WTC11 (cell line): ENCODE measurements at places on chromosomes 1 and 21. TPM values are rescaled to one million over a fixed set of nuclear protein-coding genes. Genes with fewer than 3 reads are reported as not detected.

GRCh38 chr1:218658269-218658668 lies 313.1 kb downstream of the TGFB2 start:
- peaks cover 7% of the 10 kb centered on the region for H3K4me1 ChIP-seq
- H3K4me3 ChIP-seq, result no peak overlapping the region
- no peak for DNase-seq
- no peaks in the 10 kb centered on the region for H3K36me3 ChIP-seq
- no peaks in the 10 kb centered on the region for H3K27me3 ChIP-seq

DNA sequence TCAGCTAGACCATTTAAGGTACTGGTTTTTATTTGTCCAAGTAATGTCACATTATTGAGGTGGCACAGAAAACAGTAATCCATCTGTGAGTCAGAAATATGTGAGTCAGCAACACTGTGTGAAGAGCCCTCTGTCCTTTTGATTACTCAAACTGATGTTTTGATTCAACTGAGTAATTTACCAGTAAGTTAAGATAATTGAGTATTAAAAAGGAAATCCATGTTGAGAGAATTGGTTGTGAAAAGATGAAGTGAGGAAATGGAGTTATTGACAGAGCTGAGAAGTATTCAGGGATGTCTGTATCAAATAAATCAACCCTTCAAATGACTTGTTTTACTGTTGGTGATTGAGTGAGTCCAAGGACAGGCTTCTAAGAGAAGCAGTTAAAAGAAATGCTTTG lies 302.7 kb upstream of the SGIP1 start:
- H3K27me3 ChIP-seq, result no peaks in the 10 kb centered on the region
- no peak for DNase-seq
- H3K27ac ChIP-seq, result no peak overlapping the region
- no peak overlapping the region for H3K4me3 ChIP-seq
- H3K4me1 ChIP-seq, result peaks cover 18% of the 10 kb centered on the region
- no peaks in the 10 kb centered on the region for H3K36me3 ChIP-seq

DNA sequence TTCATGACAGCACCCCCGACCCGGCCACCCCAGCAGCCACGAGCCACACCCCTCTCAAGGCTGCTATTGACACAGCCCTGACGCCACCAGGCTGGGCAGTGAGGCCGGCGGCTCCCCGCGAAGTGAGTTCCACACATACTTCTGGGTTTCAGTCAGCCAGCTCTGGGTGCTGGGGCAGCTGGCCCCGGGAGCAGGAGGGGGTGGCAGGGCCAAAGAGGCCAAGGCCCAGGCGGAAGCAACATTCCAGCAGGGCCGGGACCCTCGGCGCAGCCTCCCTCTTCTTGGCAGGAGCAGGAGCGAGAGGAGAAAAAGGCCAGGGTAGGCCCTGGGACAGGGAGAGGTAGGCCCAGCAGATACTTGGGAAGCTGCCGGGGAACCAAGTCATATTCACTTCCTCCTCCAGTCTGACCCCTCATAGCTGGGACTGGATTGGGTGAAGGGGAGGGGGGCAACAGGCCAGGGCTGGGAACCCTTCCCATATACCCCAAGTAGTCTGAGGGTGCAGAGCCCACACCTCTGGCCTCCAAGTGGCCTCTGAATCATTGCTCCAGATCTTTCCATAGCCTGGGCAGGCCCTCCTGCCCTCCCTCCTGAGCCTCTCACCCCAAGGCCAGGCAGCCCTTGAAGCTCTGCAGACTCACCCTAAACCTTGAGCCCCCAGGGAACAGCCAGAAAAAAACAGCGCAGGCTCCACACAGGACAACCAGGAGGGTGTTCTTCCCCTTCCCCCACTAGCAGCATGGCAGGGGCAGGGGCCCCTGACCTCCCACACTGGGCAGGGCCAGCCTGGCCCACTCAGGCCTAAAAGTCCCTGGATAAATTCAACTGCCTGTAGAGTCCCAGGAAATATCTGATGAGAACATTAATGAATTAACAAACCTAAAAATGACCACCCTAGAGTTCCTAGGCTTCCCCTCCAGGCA lies 5.7 kb downstream of the HSPG2 start:
- H3K36me3 ChIP-seq, result peaks cover 6% of the 10 kb centered on the region; the same call in 1 of the 2 replicates
- no peak overlapping the region for H3K4me3 ChIP-seq
- DNase-seq, result no peak

The NIPAL3 gene
- 11.2 to 11.3 TPM (median 11.2 TPM) in 3 replicates for total RNA-seq

DNA sequence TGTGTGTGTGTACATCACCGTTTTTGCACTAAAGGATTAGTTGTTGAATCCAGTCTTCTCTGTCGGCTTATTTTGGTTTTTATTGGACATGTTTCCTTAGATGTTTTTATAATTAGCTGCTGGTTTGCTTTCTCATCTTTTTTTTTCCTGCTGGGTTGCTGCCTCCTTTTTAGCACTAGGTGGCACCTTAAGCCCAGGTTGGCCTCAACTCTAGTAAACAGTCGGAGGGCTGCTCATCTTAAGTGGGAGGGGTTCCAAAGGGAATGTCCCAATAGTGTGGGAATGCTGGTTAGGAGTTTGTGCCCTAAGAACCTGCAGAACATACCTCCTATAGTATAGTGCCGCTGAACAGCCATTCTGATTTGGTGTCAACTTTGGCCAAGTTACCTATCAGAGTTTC lies 570.1 kb upstream of the CXADR start:
- peaks cover 8% of the 10 kb centered on the region; the same call in 1 of the 2 replicates for H3K36me3 ChIP-seq
- no peaks in the 10 kb centered on the region for H3K27me3 ChIP-seq
- H3K27ac ChIP-seq, result no peak overlapping the region
- H3K4me3 ChIP-seq, result no peak overlapping the region
- peak; percentile 50 for DNase-seq

DNA sequence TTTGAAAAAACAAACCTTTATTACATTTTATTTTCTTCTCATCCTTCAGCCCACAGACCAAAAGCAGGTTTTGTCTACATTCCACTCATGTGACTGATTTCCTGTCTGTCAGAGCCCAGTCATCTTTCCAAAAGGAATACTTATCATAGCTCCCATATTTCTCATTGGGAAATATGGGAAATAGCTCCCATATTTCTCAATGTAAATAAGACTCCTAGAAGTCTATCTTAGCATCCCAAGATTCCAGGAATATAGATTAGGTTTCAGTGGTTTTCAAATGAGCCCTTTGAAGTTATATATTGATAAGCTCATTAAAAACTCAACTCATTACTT lies 19.1 kb upstream of the NRDC start:
- no peaks in the 10 kb centered on the region for H3K36me3 ChIP-seq
- H3K4me1 ChIP-seq, result peaks cover 4% of the 10 kb centered on the region
- peaks cover 4% of the 10 kb centered on the region for H3K27me3 ChIP-seq
- no peak overlapping the region for H3K4me3 ChIP-seq

- H3K4me3 ChIP-seq, result no peak overlapping the region
- no peaks in the 10 kb centered on the region for H3K27me3 ChIP-seq
- H3K4me1 ChIP-seq, result no peaks in the 10 kb centered on the region
- no peak overlapping the region for H3K27ac ChIP-seq
- peaks cover 38% of the 10 kb centered on the region for H3K36me3 ChIP-seq
Measured at GRCh38 chr21:46562964-46563607, 41.8 kb downstream of the S100B start.

GRCh38 chr1:212618466-212619210 lies 10.1 kb downstream of the ATF3 start:
- peaks cover 49% of the 10 kb centered on the region for H3K36me3 ChIP-seq
- H3K27me3 ChIP-seq, result no peaks in the 10 kb centered on the region
- no peak for DNase-seq
- no peak overlapping the region for H3K4me3 ChIP-seq

- no peak overlapping the region for H3K4me3 ChIP-seq
- DNase-seq, result no peak
- H3K27me3 ChIP-seq, result no peaks in the 10 kb centered on the region
- peaks cover 28% of the 10 kb centered on the region for H3K36me3 ChIP-seq
- peaks cover 19% of the 10 kb centered on the region for H3K4me1 ChIP-seq
Measured at GRCh38 chr1:155481741-155482241, 80.8 kb downstream of the ASH1L start.

The FABP3 gene
- 18.0 to 25.0 TPM (median 19.0 TPM) in 3 replicates for total RNA-seq

The CORT gene
- 0.48 to 0.66 TPM (median 0.48 TPM) in 3 replicates for total RNA-seq

The INAVA gene
- 41.2 to 47.9 TPM (median 47.6 TPM) in 3 replicates for total RNA-seq

The TSACC gene
- total RNA-seq, result 1.8 to 2.7 TPM (median 2.2 TPM) in 3 replicates

DNA sequence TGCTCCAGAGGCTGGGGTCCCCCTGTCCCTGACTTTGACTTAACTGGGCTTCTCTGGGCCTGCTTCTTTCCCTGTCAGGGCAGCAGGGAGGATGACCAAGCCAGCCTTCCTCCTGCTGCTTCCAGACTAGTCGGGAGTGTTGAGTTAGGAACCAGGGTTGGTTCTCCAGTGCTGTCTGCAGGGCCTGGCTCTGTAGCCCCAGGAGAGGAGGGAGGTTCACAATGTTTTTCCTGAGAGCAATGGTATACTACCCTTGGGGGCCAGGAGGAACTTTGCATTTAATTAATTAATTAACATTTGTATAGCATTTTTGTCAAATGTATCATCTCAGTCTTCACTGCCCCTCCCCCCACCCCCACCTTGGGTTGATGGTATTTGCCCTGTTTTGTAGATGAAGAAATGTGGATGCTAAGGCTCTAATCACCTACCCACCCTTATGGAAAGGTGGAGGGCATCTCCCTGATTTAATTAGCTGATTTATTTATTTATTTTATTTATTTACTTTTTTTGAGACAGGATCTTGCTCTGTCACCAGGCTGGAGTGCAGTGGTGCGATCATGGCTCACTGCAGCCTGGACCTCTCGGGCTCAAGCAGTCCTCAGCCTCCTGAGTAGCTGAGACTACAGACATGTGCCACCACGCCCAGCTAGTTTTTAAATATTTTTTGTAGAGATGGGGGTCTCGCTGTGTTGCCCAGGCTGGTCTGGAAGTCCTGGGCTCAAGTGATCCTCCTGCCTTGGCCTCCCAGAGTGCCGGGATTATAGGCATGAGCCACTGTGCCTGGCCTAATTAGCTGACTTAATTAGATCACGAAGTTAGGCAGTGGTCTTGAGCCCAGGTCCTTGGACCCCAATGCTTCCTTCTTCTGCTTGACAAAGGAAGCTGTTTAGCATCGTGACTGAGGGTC lies 6.6 kb downstream of the H6PD start:
- H3K27me3 ChIP-seq, result no peaks in the 10 kb centered on the region
- peaks cover 34% of the 10 kb centered on the region for H3K4me1 ChIP-seq
- no peak overlapping the region for H3K4me3 ChIP-seq
- H3K27ac ChIP-seq, result peak overlapping the region; percentile 5; the same call in 1 of the 2 replicates
- H3K36me3 ChIP-seq, result no peaks in the 10 kb centered on the region

The RNU1-3 gene
- 1,028 to 1,267 TPM (median 1,197 TPM) in 3 replicates for total RNA-seq

GRCh38 chr1:20964540-20965484 lies 177.7 kb upstream of the HP1BP3 start:
- no peaks in the 10 kb centered on the region for H3K27me3 ChIP-seq
- no peak for DNase-seq
- H3K27ac ChIP-seq, result no peak overlapping the region; the same call in 1 of the 2 replicates
- H3K4me1 ChIP-seq, result peaks cover 20% of the 10 kb centered on the region

- H3K27ac ChIP-seq, result no peak overlapping the region
- peaks cover 3% of the 10 kb centered on the region; the same call in 1 of the 2 replicates for H3K27me3 ChIP-seq
- H3K36me3 ChIP-seq, result peaks cover 16% of the 10 kb centered on the region
- no peak for DNase-seq
- peaks cover 13% of the 10 kb centered on the region; the same call in 1 of the 2 replicates for H3K4me1 ChIP-seq
- H3K4me3 ChIP-seq, result no peak overlapping the region
Measured at GRCh38 chr21:40901691-40902090, 54.7 kb upstream of the DSCAM start.

DNA sequence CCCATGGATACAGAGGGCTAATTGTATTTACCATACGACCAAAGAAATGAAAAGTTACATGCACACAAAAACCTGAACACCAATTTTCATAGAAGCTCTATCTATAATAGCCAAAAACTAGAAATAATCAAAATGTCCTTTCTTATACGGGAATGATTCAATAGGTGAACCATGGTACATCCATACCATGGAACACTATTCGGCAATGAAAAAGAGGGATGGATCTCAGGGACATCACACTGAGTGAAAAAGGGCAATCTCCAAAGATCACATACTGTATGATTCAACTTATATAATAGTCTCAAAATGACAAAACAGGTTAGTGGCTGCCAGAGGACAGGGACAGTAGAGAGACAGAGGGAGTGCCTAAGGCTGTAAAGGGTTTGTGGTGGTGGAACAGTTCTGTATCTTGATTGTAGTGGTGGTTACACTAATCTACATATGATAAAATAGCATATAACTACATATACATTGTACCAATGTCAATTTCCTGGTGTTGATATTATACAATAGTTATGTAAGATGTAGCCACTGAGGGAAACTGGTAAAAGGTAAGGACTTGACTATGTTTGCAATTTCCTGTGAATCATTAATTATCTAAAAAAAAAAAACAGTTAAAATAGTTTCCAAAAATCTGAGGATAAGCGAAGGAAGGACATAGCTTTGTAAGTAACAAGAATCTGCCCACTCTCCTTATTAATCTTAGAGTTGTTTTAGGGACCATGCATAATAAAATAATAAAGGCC lies 3.7 kb downstream of the RSBN1 start:
- H3K27ac ChIP-seq, result no peak overlapping the region
- peaks cover 31% of the 10 kb centered on the region for H3K4me1 ChIP-seq

- H3K36me3 ChIP-seq, result peaks cover 2% of the 10 kb centered on the region; the same call in 1 of the 2 replicates
- peaks cover 17% of the 10 kb centered on the region for H3K4me1 ChIP-seq
- H3K27ac ChIP-seq, result no peak overlapping the region
- no peaks in the 10 kb centered on the region for H3K27me3 ChIP-seq
- no peak overlapping the region for H3K4me3 ChIP-seq
Measured at GRCh38 chr21:17929510-17929909, 110.4 kb upstream of the C21orf91 start.

DNA sequence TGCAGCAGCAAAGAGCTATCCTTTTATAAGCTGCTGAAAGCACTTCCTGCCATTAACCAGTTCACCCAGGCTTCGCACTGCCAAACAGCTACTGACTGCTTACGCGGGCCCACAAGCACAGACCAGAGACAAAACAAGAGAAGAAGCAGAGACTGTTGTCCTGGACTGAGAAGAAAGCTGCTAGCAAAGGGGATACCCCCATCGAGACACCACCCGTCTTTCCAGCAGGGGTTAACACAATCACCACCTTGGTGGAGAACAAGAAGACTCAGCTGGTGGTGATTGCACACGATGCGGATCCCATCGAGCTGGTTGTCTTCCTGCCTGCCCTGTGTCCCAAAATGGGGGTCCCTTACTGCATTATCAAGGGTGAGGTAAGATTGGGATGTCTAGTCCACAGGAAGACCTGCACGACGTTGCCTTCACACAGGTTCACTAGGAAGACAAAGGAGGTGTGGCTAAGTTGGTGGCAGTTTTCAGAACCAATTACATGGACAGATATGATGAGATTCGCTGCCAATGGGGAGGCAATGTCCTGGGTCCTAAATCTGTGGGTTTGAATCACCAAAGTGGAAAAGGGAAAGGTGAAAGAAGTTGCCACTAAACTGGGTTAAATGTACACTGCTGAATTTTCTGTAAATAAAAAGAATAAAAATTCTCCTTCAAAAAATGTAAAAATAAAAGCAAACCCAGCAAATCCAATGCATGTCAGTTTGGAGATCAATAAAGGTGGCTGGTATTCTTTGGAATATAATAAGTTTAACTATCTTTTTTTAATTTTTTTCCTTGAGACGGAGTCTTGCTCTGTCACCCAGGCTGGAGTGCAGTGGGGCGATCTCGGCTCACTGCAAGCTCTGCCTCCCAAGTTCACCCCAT lies 1.2 kb downstream of the FMO5 start:
- peaks cover 19% of the 10 kb centered on the region for H3K27me3 ChIP-seq
- DNase-seq, result no peak
- no peaks in the 10 kb centered on the region for H3K36me3 ChIP-seq
